Tongue (tissue), 3 donors: ENCODE measurements at places on chromosomes 7 and 10.
A peak's percentile ranks its signal among the peaks of the same experiment; 100 is the strongest.

DNA sequence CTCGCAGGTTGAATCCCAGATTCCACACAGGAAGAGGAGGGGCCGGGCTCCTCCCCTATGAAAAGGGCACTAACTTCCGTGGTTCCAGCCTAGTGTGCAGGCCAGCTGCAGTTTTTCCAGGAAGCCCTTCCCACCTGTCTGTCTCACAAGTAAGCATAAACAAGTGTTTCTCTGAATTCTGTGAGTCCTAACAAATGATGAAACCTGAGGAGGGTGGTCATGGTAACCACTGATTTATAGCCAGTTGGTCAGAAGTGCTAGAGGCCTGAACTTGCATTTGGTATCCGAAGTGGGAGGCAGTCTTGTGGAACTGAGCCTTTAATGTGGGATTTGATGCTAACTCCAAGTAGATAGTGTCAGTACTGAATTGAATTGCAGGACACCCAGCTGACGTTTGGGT, 54.7 kb upstream of the STEAP4 start:
- peak; percentile 20 for DNase-seq

DNA sequence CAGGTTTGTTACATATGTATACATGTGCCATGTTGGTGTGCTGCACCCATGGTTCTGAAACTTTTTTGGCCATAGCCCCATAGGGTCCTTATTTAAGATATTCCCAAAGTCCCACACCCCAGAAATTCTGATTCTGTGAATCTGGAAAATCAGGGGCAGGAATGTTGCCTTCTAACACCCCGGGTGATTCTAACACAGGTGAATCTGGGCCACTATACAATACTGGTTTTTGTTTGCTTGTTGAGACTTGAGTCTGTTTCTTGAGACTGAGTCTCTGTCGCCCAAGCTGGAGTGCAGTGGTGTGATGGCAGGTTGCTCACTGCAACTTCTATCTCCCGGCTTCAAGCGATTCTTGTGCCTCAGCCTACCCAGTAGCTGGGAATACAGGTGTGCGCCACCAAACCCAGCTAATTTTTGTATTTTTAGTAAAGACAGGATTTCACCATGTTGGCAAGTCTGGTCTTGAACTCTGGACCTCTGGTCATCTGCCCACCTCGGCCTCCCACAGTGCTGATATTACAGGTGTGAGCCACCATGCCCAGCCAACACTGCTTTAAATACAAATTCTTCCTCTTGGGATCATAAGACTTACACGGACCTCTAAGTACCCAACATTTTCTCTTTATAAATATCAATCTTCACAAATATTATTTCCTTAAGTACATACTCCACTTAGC, 16.9 kb upstream of the PHYH start:
- no peak for DNase-seq

DNA sequence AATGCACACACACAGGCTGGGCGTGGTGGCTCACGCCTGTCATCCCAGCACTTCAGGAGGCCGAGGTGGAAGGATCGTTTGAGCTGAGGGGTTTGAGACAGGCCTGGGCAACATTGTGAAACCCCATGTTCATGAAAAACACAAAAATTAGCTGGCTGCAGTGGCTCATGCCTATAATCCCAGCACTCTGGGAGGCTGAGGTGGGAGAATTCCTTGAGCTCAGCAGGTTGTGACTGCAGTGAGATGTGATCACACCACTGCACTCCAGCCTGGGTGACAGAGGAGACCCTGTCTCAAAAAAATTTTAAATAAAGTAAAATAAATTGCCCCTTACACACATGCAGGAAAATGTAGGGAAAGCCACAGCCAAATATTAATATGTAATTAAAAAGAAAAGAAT, 44.1 kb downstream of the RNF32 start:
- no peak for DNase-seq

DNA sequence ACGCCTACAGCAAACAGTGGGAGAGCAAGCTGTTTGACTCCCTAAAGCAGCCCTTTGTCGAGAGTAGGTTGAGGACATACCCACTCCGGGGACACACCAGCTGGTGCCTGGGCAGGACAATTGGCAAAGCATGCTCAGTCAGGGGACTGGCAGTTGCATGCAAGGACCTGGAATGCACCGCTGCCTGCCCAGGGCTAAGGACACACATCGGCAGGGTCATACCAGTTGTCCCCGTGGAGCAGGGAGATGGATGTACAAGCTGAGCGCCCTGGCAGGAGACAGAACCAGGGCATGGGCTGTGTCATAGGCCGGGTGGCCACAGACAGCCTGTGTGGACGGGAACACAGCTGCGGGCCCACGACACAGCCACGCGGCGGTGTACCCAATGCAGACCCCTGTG, 18.3 kb upstream of the ELN start:
- peak; percentile 50 for DNase-seq

- peak; percentile 91 for DNase-seq
These were observed 3.7 kb downstream of the STX1A start for GRCh38 chr7:73715648-73716317.

- DNase-seq = no peak
These were observed 98.3 kb upstream of the ARHGAP21 start for GRCh38 chr10:24821986-24822385.

GRCh38 chr7:134315679-134316538, 821 bp downstream of the SLC35B4 start:
- peak; percentile 40 for DNase-seq

DNA sequence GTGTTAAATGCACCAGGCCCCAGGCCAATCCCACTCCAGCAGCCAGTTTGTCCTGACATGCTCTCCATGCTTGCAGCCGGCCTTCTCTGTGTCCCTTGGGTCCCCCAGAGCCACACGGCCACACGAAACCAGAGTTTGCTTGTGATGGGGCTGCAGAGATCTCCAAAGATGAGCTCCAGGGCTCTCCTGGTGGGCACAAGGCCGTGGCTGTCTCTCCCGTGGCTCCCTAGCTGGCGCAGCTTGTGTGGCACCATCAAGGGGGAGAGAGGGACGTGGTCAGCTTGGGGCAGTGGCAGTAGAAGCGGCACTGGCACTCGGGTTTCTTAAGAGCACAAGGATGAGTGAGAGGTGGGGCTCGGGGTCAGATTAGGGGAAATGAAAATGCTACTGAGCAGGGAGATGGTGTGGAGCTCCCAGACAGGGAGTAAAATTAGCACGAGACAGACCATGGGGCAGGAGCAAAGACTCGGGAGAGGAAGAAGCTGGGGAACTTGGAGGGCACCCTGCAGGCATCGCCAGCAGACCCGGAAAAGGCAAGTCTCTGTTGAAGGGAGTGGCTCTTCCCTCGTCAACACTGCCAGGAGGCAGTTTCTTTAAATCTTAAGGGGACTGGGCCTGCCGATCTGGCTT, 572.5 kb upstream of the FOXK1 start:
- no peak for DNase-seq

DNA sequence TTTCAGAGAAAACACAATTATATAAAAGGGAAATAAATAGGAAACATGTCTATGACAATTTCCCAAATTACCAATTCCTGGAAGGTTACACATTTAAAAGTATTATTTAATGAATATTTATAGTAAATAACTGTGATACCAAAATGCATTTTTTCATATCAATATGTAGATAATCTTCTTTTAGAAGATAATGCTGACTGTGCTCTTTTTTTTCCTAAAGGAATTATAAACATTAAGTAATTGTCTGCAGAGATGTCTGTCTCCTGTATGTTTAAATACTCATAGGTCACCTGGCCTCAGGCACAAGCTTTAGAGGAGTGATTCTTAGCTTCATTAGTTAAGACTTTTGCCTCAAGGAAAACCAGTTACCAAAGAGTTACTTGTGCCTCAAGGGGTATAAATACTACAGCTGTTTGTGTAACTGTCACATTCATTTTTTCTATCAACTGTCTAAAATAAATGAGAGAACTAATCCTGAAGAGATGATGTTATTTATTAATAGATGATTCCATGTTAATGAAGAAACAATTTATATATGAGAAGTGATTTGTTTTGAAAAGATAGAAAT, 77.1 kb downstream of the DNAJC1 start:
- DNase-seq = no peak

DNA sequence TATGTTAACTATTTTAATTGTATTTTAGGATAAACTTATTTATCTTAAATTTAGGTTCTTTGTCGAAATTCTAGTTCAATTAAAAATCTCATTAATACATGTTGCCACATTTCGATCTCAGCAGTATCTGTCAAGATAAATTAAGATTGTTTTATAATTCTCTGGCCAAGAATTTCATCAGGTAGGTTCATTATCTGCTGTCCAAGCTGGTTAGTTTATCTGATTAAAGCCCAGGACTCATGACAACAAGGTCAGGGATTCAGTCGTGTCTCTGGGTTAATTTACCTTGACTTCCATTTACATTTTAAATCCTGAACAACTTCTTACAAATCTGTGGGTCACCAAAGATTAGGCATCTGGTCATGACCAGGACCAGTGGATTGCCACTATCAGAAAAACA, 7.6 kb downstream of the STEAP4 start:
- DNase-seq = no peak

DNA sequence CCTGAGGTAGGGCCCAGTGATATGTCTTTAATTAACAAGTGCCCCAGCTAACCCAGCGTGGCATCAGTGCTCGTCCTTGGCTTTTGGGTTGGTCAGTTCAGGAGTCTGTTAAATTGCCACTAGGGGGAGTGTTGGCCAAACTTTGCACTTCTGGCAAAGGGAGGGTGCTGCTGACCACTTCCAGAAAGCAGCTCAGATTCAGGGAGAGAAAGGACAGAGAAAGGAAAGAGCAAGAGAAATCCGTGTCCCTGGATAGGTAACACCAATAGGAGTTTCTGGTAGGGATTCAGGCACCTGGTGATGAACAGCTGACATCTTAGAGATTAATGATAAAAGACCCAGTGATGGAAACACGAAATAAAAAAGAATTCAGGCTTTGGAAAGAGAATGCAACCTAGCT, 243.1 kb upstream of the AOAH start:
- DNase-seq = peak; percentile 68

DNA sequence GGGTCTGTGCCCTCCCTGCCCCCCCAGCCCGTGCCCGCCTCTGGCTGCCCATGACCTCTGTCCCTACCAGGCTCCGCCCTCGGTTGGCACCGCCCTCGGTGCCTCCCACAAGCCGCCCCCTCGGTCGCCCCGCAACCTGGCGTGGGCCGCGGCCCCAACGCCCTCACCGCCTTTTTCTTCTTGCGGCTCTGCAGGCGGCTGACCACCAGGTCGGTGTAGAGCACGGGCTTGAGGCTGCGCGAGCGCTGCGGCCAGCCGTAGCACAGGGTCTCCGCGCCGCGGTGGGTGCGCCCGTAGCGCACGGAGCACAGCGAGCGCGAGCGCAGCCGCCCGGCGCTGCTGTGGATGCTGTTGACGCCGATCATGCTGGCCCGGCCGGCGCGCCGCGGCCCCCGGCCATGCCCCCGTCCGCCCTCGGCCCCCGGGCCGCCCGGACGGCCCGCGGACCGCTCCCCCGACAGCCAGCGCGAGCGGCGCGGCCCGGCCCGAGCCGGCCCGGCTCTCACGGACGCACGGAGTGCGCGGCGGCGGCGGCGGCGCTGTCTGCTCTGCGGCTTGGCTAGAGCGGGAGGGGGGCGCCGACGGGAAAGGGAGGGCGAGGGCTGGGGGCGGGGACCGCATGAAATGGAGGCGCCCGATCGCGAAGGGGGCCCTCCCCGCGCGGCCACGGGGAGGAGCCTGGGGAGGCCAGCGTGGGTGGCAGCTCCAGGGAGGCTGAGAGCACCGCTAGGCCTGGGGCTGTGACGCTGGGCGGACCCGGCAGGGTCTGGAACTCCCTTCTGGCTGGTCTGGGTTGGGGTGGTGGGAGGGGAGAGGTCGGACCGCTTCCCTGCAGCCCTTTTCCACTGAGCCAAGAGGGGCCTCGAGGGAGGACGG, 9.6 kb downstream of the PSD start:
- DNase-seq = peak; percentile 81

DNA sequence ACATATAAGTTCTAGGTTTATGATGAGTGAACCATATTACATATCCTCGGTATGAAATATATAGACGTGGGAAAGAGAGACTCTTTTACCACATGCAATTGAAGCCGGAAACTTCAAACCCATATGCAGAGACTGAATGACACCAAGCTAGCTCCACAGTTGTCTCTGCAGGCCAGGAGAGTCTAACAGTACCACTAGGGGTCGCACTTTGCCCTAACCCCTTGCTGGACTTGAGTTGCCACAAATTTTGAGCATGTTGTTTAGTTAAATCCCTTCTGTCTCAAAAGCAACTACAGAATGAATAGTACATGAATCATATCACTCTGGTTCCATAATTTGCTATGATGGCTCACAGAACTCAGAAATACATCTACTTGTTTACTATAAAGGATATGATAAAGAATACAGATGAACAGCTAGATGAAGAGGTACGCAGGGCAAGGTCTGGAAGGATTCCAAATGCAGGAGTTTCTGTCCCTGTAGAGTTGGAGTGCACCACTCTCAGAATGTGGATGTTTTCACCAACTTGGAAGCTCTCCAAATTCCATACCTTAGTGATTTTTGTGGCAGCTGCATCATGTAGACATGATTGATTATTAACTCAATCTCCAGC, 112.4 kb upstream of the YAE1 start:
- DNase-seq = peak; percentile 45

DNA sequence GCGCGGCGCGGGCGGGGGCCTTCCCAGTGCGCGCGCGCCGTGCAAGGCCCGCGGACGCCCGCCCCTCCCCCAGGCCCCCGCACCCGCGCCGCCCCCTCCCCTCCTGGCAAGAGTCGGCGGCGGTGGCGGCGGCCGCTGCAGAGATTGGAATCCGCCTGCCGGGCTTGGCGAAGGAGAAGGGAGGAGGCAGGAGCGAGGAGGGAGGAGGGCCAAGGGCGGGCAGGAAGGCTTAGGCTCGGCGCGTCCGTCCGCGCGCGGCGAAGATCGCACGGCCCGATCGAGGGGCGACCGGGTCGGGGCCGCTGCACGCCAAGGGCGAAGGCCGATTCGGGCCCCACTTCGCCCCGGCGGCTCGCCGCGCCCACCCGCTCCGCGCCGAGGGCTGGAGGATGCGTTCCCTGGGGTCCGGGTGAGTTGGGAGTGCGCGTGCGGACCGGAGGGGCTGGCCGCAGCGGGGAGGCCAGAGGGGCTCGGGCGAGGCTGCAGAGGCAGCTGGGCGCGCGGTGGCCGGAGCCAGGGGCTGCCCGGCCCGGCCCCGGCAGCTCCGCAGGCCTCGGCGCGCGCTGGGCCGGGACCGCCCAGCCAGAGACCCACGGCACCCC, at the start of gene BMPR1A:
Gene BMPR1A, plus strand, starts transcription at position 109 of the 602 bp plus-strand sequence. CDS start 119,400 bp downstream, outside the sequence.
- DNase-seq = peak; percentile 75

DNA sequence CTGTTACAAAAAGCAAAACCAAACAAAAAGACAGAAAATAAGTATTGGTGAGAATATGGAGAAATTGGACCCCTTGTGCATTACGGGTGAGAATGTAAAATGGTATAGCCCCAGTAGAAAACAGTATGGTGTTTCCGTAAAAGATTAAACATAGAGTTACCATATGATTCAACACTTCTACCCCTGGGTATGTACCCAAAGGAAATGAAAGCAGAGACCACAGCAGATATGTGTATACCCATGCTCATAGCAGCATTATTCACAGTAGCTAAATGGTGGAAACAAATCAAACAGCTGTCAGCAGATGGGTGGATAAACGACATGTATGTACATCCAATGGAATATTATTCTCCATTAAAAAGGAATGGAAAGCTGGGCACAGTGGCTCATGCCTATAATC, 42.4 kb downstream of the STARD3NL start:
- DNase-seq = no peak

DNA sequence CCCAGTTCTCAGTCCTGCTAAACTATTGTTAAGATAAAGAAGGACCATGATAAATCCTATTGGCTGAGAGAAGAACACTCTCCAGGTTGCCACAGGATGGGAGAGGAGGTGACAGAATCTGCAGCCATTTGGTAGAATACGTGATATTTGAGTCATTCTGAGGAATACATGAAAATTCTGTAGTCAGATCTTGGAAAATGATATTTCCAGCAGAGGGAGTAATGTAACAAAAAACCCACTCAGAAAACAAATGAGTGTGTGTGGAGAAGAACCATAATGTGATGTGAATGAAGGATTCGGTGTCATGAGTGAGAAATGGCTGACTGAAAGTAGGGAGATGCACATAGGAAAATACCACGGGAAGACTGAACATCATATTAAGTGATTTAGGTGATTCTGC, 128.5 kb upstream of the PFKP start:
- no peak for DNase-seq
